ENCODE measurements at places on chromosomes 2 and 18.
A peak's percentile ranks its signal among the peaks of the same experiment; 100 is the strongest.

GRCh38 chr2:31032475-31032874, 105.8 kb downstream of the GALNT14 start:
- peak; percentile 85 for DNase-seq

GRCh38 chr2:229033816-229034215, 237.3 kb downstream of the PID1 start:
- DNase-seq = no peak

- DNase-seq = no peak
Observed at GRCh38 chr2:128282246-128282975, 36.3 kb downstream of the HS6ST1 start.

- peak; percentile 27 for DNase-seq
Observed at GRCh38 chr2:168583710-168584521, 127.8 kb downstream of the CERS6 start.

DNA sequence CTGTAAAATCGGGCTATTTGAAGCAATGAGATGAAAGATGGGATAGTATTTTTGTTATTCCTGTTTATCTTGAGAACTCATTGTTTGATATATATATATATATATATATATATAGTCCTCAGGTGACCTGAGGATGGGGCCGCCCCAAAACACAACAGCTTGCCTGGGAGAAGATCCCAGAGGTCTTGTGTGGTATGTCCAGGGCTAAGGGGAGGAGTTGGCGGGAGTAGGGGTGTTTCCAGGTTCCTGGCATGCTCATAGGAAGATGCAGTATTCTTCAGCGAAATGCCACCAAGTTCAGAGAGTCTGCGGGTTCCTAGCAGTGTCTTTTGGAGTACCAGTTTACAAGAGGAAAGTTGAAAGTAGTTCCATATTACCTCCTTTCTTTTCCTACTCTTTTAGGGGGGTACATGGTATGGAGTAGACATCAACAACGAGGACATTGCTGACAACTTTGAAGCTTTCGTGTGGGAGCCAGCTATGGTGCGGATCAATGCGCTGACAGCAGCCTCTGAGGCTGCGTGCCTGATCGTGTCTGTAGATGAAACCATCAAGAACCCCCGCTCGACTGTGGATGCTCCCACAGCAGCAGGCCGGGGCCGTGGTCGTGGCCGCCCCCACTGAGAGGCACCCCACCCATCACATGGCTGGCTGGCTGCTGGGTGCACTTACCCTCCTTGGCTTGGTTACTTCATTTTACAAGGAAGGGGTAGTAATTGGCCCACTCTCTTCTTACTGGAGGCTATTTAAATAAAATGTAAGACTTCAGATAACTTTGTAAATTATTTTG, 18.3 kb downstream of the CCT7 start:
- no peak for DNase-seq

Measured in inflammatory macrophage treated with lipopolysaccharide for 4 hours (primary cell).